ENCODE measurements at places on chromosomes 13 and 19.

DNA sequence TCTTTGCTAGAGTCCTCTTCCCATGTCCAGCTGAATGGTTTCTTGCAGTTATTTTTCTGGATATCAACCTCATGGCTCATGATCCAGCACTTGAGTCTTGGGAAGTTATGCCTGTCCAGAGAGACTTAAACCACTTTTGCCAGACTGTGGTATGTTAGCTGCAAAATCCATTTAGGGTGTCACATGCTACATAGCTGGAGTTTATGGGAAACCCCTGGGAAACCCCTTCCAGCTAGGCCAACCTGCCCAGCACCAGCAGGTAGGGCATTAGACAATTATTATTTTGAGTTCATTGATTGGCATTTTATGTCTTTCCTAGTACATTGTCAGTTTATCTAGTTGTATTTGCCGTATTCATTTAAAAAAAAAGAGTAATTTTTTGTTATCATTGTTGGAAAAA is 797.8 kb downstream of the EFNB2 start:
- no peak for DNase-seq

DNA sequence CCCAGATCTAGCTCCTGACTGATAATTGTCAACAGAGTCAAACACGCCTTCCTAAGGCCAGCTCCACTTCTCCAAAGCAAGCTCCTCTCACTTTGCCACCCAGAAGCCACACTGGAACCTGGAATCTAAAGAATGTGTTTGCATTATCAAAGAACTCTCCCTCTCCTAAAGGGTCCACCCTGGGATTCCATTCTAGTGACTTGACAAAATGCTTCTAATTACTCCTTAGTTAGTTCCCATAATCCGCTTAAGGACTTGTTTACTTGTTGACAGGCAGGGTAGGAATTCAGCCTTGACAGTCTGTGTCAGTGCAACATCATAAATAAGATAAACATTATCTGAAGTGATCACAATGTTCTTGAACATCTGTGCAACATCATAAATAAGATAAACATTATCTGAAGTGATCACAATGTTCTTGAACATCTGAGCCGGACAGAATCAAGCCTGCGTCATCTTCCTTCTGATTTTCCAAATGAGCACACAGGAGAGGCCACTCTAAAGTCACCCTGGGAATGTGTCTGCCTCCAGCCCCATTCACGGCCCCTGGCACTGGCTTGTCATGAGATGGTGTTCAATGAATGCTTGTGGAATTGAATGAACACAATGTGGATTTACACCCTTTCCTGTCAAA is 512.1 kb downstream of the IRS2 start:
- DNase-seq = no peak

DNA sequence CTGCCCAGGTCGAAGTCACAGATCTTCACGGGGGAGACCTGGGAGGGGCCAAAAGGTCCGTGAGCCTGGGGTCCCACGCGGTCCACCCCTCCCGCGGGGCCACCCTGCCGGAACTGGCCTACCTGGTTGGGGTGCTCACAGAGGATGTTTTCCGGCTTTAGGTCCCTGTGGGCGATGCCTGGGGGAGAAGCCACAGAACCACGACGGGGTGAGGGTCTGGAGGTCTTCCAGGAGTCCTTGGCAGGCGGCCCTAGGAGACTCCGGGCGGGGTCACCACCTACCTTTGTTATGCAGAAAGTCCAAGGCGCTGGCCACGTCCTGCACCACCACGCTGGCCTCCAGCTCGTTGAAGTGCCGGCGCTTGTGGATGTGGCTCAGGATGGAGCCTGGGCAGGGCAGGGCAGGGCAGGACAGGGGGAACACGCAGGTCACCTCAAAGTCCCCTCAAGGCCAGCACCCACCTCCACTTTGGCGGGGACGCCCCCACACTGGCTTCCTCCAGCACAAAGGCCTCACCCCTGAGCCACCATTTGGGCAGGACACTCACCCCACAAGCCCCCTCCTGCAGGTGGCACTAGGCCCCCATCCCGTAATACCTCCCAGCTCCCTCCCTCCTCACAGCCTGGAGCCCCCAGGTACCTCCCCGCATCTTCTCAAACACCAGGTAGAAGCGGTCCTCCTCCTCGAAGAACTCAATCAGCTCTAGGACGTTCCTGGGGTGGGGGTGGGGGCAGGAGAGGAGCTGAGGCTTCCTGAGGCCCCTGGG is 8.4 kb downstream of the MKNK2 start:
- DNase-seq = no peak

DNA sequence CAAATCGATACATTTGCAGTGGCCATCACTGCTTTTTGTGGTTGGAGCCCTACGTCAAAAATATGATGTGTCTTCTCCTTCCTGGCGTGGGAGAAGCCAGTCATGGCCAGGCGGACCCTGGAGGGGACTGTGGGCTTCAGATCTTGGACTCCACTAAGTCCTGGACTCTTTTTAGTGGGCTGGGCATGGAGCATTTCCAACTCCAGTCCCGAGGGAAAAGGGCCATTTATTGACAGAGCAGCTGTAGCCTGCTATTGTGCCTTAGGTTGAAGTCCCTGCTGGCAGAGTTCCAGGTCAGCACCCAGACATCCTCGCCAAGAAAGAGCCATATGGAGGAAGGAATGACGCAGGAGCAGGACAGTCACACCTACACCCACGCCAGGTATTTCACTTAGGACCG is 179.2 kb upstream of the ZNF507 start:
- DNase-seq = no peak

GRCh38 chr19:44602081-44602480 is 11.3 kb upstream of the IGSF23 start:
- peak; percentile 8 for DNase-seq

DNA sequence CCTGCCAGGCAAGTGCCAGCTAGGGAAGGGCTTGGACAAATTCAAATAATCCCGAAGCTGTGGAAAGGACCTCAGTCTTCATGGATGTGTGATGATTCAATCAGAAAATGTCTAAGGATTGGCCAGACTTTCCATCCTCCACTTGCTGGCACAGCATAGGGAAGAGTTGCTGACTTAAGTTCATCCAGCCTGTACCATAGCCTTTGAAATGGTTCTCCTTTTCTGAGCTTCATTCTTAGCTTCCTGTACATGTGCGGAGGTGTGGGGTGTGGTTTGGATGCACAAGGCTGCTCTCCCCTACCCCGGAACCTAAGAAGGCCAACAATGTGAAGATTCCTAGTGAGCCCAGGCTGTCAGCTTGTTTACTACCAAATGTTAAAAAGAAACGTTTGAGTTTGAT is 959 bp upstream of the IGFL3 start:
- no peak for DNase-seq

DNA sequence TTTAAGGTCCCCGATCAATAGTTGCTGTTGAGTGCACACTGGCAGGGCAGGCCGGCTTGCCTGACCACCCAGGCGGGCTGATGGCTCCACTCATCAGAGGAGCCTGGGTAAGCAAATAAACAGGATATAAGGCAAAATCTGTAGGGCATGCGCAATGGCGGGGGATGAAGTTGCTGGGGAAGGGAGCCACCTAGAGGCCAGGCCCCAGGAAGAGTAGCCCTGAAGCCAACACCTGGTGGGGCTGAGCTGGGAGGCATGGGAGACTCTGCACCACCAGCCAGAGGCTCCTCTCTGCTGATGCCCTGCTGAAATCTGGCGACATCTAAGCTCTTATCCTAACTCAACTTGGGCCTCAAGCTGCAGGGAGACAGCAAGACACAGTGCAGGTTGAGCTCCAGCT is 324.3 kb downstream of the ZNF536 start:
- no peak for DNase-seq

GRCh38 chr13:27022571-27023311 is 148.9 kb downstream of the USP12 start:
- DNase-seq = peak; percentile 15

- no peak for DNase-seq
Observed at GRCh38 chr13:37316935-37317334, 211.5 kb upstream of the CSNK1A1L start.

DNA sequence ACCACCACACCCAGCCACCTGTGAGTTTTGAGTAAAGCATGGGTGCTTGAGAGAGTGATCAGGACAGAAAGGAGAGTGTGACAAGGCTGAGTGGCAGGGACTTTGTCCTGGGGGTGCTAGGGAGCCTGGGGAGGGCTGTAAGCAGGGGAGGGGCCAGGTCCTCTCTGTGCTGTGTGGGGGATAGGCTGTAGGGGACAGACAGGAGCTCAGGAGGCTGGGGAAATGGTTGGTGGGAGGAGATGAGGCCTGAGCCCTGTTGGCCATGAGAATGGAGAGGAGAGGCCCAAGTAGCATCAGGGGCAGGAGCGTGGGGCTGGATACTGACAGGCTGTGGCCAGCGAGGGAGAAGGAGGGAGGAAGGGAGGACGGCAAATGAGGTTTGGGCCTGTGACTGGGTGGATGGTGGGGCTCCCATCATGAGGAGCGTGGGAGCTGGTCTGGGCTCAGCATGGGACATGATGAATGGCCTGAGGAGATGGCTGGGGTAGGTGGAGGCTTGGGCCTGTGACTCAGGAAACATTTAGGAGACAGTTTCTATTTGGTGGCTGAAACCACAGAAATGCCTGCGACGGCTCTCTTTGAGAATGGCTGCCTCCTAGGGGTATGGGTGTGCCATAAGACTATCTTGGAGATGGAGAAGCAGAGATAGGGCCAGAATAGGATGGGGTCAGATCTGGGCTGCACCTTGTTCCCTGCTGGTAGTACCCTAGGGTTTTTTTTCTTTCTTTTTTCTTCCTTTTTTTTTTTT is 25.0 kb downstream of the GRIN2D start:
- DNase-seq = no peak

DNA sequence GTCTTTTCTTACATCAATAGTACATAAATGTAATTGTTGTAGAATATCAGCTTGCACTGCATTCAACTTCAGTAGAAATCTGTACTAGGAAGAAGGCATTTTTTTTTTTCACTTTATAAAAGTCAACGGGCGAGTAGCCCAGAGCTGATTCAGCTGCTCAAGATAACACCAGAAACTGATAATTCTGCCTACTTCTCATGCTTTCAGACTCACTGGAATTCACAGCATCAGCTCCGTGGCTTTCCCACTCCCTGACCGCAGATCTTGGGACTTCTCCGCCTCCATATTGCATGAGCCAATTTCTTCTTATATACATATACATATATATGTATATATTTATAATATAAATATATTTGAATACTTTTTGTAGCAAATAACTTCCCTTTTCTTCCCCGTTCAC is 263.1 kb upstream of the RXFP2 start:
- DNase-seq = no peak

GRCh38 chr19:55451965-55452748 is 9.1 kb upstream of the SHISA7 start:
- DNase-seq = no peak

GRCh38 chr13:113238536-113238935 is 29.1 kb downstream of the CUL4A start:
- no peak for DNase-seq

DNA sequence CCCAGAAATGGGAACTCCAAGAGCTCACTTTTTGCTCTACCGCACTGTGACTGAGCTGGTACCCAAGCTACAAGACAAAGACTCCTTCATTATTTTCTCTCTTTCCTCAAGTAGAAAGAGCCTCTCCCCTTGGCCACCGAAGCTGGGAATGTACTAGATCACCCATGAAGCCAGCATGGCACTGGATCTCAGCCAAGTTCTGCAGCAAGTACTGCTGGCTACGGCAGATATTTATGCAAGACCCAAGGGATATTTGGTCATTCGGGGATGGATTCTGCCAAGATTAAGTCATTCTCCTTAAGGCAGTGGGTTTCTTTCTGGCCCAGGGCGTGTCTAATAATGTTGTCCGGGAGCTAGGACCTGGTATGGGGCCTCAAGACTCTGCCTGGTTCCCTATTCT is 633.5 kb downstream of the SLITRK1 start:
- DNase-seq = no peak

GRCh38 chr13:26340807-26341206 is 86.9 kb downstream of the CDK8 start:
- DNase-seq = no peak

GRCh38 chr19:49103331-49104085 is 10.7 kb upstream of the LIN7B start:
- DNase-seq = no peak

DNA sequence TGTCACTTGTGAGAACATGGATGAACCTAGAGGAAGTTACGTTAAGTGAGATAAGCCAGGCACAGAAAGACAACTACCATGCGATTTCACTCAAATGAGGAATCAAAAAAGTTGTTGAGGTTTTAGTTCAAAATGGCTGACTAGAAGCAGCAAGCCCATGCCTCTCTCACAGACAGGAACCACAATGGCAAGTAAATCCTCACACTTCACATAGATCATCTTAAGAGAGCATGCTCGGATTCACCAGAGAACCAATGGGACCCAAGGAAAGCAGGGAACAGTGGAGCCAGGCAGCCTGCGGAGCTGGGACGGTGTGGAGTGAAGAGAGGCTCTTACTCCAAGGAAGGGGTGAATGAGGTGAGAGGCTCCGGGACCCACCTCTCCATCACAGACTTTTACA is 581.0 kb downstream of the UQCRFS1 start:
- no peak for DNase-seq

GRCh38 chr19:52941941-52942385 is 18.7 kb upstream of the ZNF888 start:
- DNase-seq = peak; percentile 2

GRCh38 chr13:99371956-99372355 is 64.8 kb upstream of the GPR183 start:
- DNase-seq = no peak

DNA sequence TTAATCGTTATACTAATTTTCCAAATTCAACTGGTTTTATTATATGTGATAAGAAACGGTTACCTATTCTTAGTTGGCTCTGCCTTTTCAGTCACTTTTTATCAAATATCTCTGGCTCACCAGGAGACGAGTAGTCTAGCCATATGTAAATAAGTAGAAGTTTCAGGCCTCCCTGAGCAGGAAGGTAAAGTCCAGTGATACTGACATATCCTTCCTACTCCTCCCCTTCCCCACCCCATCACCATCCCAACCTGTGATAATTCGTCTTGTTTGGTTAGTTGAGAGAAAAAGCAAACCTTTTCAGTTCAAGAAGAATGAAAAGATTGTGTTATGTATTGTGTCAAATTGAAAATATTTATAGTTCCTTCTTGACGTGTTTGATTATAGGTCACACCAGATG is 53.9 kb downstream of the TM9SF2 start:
- no peak for DNase-seq

DNA sequence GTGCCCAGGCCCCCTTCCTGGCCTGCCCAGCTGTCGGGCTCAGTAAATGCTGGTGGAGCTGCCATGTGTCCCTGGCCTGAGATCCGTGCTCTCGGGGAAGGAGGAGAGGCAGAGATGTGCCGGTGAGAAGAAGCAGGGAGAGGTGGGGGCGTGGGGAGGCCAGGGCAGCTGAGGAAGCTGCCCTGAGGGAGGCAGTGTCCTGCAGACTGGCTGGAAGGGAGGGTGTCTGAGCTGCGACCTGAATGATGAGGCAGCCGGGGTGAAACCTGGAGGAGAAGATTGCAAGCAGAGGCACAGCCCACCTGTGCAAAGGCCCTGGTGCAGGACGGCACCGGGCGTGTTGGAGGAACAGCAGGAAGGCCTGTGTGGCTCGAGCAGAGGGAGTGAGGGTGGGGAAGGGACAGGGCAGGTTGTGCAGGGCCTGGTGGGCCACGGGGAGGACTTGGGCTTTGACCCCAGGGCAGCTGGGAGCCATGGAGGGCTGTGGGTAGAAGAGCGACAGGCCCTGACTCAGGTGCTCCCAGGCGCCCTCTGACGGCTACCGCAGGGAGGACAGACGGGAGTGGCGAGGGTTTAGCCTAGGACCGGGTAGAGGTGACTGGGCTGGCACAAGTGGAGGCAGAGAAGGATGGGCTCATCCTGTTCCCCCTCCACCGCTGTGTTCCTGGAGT is 14.0 kb upstream of the CELF5 start:
- no peak for DNase-seq

Measured in NCI-H2029 treated with DMSO at 0.1 percent for 48 hours (cell line).